ENCODE measurements at places on chromosomes 6 and 20. TPM values are rescaled to one million over a fixed set of nuclear protein-coding genes. Genes with fewer than 3 reads are reported as not detected.

- no peak overlapping the region for H3K4me3 ChIP-seq
- H3K4me1 ChIP-seq = no peaks in the 10 kb centered on the region
- no peaks in the 10 kb centered on the region for H3K36me3 ChIP-seq
- no peak for DNase-seq
- H3K27me3 ChIP-seq = peaks cover 21% of the 10 kb centered on the region
Observed at GRCh38 chr20:20223981-20224380, 143.9 kb upstream of the INSM1 start.

PHACTR1 gene
- total RNA-seq = 11.1 TPM

DNA sequence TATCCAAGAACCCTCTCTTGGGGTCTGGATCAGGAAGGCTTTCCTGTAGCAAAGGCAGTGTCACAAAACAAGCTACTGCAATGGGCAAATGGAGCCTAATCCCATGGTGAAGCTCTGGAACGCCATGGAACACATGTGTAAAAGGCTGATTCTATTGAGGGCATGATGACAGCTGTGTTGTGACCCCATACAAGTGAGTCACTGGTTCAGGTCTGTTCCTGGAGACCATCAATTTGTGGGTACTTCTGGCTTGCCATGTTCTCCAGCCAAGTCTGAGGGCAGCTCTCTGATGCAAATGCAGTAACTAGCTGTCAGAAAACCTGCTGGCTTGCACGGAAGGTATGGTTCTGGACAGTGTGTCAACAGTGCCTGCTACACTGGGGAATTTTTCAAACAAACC, 33.3 kb upstream of the ECHDC1 start:
- no peaks in the 10 kb centered on the region for H3K36me3 ChIP-seq
- H3K27me3 ChIP-seq = no peaks in the 10 kb centered on the region
- no peak overlapping the region for H3K27ac ChIP-seq
- no peak overlapping the region for H3K4me3 ChIP-seq

GRCh38 chr6:26126394-26127235, 39.4 kb downstream of the HFE start:
- DNase-seq = no peak
- peaks cover 40% of the 10 kb centered on the region for H3K4me1 ChIP-seq
- peaks cover 10% of the 10 kb centered on the region for H3K27me3 ChIP-seq
- peak overlapping the region; percentile 100 for H3K27ac ChIP-seq
- peaks cover 16% of the 10 kb centered on the region for H3K36me3 ChIP-seq
- peak overlapping the region; percentile 97 for H3K4me3 ChIP-seq

VWA7 gene
- total RNA-seq = 2.9 TPM

DNA sequence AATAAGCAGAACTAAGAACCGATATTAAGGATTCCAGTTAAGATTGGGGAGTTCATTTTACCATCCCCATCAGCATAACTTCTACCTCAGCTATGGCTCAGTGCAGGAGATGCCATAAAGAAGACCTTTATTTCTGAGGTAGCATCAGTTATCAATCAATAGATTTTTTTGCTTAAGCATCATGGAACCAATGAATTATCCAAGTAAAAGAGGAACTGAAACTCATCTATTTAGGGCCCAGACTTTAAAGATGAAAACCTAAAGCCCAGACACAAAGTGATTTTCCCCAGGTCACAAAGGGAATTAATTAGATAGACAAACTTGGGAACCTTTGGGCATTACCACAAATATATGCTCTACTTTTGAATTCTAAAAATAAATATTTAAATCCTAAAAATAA, 59.2 kb upstream of the TINAG start:
- H3K4me3 ChIP-seq = no peak overlapping the region
- H3K36me3 ChIP-seq = no peaks in the 10 kb centered on the region
- H3K27ac ChIP-seq = no peak overlapping the region

- DNase-seq = no peak
- H3K27me3 ChIP-seq = peaks cover 68% of the 10 kb centered on the region
- H3K4me1 ChIP-seq = no peaks in the 10 kb centered on the region
- H3K4me3 ChIP-seq = no peak overlapping the region
- no peaks in the 10 kb centered on the region for H3K36me3 ChIP-seq
Observed at GRCh38 chr6:27986928-27987725, 30.1 kb downstream of the OR2B6 start.

DNA sequence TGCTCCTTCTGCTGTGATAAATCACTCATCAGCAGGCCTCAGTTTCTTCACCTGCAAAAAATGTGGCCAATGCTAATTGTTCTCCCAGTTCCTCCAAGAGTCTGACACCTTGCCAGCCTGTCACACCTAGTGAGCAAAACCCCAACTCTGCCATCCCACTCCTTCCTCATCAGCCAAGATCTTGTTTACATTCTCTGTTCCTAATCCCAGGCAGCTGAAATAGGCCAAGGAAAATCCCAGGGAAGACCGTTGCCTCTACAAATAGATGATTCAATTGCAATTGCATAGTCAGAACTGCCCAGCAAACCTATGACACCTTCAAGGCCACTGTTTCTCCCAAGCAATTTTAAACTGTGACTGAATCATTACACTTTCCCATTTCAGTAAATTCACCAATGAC, 78.7 kb downstream of the GMDS start:
- H3K4me1 ChIP-seq = peaks cover 13% of the 10 kb centered on the region
- H3K36me3 ChIP-seq = no peaks in the 10 kb centered on the region
- no peak overlapping the region for H3K4me3 ChIP-seq
- H3K27ac ChIP-seq = no peak overlapping the region

BEND3 gene
- total RNA-seq = 1.4 TPM

DNA sequence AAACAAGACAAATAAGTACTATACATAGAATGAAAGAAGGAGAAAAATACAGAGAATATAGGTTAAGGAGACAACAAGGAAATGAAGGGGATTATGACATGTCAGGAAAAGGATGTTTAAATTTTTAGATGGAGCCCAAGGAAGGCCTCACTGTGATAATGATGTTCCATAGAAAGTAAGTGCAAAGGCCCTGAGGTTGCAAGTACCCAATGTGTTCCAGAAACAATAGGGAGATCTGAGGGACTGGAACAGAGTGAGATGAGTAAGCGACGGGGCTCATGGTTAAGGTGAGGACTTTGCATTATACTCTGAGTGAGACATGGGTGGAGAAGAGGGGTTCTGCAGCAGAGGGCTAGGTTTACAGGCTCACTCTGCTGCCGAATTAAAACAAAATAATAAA, 122.8 kb upstream of the BCLAF1 start:
- no peak overlapping the region for H3K27ac ChIP-seq
- H3K4me1 ChIP-seq = no peaks in the 10 kb centered on the region
- H3K4me3 ChIP-seq = no peak overlapping the region

DZANK1 gene
- total RNA-seq = 2.5 TPM

SEL1L2 gene
- not detected for total RNA-seq
